ENCODE measurements at places on chromosomes 5 and 9.

DNA sequence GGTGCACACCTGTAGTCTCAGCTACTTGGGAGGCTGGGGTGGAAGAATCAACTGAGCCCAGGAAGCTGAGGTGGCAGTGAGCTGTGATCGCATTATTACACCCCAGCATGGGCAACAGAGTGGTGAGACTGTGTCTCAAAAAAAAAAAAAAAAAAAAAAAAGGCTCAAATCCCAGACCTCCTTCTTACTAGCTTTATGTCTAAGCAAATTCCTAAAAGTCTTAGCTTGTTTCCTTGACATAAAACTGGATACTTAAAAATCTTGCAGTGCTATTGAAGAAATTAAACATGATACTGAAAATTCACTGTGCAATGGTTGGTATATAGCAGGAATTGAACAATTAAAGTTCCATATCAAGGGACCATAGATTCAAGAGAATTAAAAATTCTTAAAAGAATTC lies 45.0 kb downstream of the PCDHGC5 start:
- no peak for DNase-seq

DNA sequence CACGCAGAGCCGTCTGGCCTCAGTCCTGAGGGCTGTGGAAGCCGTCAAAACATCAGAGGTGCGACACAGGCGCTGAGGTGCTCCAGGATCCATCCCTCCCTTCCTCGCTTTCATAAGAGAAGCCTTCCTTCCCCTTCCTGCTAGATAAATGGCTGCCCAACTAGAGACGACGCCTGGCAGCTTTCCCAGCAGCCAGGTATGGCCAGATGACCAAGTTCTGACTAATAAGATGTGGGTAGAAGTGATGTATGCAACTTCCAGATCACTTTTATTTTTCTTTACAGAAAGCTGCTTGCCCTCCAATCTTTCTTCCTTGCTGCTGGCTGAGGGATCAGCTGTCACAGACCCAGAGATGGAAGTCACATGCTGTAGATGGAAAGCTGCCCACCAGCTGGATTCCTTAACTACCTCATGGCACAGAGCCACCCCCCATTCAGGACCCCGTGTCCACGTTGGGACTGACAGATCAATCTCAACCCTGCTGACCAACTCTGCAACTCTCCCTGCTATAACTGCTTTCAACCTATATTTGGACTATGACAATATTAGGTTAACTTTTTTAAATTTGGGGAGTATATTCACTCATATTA lies 8.8 kb downstream of the MAPK9 start:
- DNase-seq, result no peak

GRCh38 chr5:145699846-145700245 lies 135.3 kb downstream of the PRELID2 start:
- DNase-seq, result no peak

DNA sequence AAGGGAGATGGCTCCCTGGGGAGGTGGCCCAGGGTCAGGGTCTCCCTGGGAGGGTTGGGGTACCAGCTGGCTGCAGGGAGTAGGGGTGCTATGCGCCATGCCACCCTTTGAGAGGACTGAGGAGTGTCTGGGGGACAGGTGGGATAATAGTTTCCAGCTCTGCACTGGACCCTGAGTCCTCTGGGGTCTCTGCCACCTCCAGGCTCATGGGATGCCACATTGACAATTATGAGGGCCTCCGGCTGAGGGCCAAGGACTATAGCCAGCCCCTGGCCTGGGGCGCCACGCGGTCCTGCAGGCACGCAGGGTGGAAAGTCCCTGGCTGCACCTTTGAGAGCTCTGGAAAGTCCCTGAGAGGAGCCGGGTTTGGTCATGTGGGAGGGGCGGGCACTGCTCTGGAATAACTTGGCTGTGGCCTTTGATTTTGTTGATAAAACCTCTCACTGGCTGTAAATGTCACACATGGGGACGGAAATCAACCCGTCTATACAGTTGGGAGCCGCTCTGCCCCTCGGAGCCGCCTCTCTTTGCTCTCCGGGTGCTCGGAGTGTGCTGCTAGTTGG lies 16.0 kb downstream of the TRAF2 start:
- DNase-seq, result peak; percentile 85

- no peak for DNase-seq
Measured at GRCh38 chr5:79576606-79577289, 35.5 kb upstream of the TENT2 start.

DNA sequence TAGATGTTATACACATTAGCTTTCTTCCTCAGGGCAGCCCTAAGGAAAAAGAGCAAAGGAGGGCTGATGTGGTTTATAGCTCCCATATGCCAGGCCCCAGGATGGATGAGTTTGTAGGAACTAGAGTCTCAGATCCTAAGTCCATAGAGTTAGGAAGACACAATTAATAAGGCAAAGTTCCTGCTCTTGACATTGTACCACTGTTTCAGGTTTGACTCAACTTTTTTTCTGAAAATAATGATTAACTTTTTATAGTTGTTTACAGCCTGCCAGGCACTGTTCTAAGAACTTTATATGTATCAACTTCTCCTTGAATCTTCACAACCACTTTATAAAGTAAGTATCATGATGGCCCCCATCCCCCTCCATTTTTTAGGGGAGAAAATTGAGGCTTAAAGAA lies 339.5 kb downstream of the PDE4D start:
- DNase-seq, result no peak

- DNase-seq, result peak; percentile 38
Measured at GRCh38 chr5:132272311-132273210, 15.1 kb downstream of the PDLIM4 start.

GRCh38 chr9:122191584-122191983 lies 31.9 kb downstream of the MORN5 start:
- no peak for DNase-seq

DNA sequence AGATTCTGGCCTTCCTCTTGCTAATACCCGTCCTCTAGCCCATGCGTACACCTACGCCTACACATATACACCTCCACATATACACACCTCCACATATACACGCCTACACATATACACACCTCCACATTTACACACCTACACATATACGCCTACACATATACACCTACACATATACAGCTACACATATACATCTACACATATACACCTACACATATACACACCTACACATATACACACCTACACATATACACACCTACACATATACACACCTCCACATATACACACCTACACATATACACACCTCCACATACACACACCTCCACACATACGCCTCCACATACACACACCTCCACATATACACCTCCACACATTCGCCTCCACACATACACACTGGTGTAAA lies 27.2 kb downstream of the AK3 start:
- DNase-seq, result no peak

DNA sequence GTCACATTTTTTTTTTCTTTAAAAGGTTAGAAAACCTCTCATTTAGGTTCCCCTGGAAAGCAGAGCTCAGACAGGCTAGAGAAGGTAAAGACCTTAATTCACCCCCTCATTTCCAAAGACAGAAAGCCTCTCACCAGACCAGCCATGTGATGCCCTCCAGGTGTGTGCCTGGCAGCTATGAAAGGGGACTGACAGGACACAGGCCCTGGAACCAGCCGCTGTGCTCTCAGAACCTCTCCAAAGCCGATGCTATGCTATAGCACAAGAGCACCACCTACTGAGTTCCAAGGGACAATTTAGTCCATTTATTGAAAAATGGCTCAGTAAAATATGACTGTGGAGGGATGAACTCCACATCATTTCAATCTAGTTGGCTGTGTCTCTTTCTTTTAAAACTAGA lies 48.8 kb downstream of the FANCC start:
- no peak for DNase-seq

GRCh38 chr5:17216974-17217492 lies 398 bp upstream of the BASP1 start:
- no peak for DNase-seq

DNA sequence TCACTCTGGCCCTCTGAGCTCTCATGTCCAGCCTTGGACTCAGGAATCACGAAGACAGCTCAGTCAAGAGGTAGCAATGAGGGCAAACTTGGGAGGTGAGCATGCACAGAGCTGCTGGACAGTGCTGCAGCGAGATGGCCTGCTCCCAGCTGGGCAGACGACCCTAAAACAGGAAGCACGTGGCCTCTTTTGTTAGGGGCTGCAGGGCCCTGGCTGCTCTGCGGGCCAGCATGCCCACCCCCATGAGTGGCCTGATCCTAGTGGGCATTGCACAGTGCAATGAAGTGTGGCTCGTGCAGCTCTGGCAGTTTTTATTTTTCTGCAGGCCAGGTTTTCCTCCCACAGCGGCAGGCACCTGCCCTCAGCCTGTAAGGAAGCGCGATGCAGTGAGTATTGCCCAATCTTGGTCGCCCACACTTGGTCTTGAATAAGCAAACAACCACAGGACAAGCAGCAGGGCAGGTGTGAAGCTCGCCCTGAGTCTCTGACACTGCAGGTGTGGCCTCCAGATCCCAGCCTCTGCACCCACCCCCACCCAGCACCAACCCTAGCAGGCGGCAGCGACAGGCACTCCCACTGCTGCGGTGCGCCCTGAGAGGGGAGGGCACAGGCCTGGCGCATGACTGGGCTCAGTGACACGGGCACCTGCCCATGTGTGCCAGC lies 60.8 kb downstream of the SEMA4D start:
- no peak for DNase-seq

DNA sequence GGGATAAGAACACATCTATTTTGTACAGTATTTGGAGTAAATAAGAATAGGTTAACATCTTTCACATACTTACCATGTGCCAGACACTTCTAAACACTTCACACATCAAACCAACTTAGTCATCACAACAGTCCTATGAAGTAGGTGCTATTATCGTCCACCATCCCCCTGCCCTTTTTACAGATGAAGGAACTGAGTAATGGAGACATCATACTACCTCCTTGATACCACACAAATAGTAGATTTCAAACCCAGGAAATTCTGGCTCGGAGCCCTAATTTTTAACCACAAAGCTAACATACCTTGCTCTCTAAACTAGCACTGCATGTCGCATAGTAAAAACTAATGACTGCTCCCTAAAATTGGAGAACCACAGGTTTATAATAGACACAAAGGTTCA lies 4.2 kb upstream of the ZNF366 start:
- DNase-seq, result no peak

DNA sequence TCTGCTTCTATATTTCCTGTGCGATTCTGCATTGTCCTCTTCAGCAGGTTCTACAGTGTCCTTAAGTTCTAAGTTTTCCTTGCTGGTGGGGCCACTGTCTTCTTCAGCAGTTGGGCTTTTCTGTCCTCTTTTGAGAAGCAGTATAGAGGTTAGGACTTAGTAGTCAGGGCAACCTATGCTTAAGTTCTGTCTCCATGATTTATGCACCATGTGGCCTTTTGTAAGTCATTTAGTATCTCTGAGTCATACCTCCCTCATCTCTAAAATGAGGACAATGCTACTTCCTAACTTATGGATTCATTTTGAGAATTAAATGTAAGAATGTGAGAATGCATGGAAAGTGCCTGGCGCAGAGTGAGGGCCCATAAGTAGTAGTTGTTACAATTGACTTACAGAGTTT lies 46.8 kb downstream of the GRIN3A start:
- DNase-seq, result no peak

- DNase-seq, result no peak
Measured at GRCh38 chr5:73061593-73061992, 58.8 kb upstream of the TMEM171 start.

GRCh38 chr5:140565024-140565779 lies 574 bp downstream of the SLC35A4 start:
- no peak for DNase-seq

DNA sequence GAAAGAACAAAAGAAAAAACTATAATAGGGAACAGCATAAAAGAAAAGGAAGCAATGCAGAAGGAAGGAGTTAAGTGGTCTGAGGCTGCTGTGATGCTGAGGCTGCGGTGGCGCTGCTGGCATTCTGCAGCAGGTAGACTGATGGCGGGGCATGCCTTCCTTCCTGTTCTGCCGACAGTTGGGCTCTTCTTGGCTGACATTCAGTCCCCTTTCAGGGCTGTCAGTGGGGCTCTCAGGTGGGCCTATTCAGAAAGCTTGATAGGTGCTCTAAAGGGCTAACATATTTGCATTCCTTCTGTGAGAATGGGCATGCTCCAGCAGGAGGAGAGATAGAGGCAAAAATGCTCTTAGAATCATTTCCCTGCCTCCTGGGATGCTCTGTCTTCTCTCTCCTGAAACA lies 5.1 kb upstream of the CLINT1 start:
- no peak for DNase-seq

DNA sequence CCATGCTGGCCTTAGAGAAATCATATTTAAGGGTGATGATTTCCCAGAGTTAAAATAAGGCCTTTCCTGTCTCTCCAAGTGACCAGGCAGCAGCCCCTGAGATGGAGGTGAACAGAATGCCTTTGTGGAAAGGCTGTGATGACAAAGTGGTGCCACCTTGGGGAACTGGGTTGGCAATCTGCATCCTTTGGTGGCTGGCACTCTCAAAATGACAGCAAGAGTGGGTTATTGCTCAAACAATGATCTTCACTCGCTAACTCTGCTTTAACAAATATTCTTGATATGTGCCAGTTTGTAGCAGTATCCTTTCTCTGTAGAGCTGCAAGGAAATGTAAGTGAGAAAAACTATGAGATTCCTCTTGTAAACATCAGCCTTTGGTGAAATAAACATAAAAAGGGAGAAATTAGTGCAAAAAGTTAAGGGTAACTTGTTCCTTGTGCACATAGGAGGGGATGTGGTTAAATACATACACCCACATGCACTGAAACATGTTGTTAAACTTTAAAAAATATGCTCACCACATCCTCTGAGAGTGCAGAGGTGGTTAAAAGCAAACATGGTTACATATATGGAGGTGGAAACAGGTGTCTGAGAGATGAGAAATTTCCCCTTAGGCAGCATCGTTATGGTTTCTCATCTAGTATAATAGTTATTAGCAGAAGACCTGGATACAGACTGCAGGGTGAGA lies 373.4 kb upstream of the CTNND2 start:
- DNase-seq, result no peak

DNA sequence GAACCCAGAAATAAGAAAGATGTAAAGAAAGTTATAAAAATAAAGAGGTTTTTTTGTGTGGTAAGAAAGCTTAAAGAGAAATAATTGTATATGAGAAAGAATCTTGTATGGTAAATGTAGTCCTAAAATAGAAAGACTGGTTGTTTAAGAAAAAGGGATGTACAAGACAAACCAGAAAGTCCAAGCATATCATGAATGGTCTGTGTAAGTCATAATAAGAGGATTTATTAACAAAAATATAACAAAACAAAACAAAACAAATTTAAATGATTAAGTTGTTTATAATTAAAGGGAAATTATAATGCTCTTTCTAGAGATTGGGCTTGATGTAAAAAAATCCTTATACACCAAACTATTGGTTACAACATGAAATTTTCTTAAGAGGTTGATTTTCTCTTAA lies 590.4 kb upstream of the PTGER4 start:
- DNase-seq, result no peak

DNA sequence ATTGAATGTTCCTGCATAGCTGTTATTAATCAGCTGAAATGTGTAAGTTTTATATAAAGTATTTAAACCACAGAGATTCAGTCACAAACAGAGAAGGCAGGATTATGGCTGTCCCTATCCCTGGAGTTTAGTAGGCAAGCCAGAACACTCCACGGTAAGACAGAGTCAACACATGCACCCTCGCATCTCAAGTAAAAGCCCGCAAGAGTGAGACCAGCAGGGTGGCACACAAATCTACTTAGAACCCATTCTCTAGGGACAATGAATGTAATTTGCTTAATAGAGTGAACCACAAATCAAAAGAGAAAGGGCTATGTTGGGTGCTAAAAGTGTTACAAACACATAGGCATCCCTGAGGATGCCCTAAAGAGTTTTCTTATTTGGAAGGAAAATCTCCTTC lies 35.1 kb downstream of the LPAR1 start:
- no peak for DNase-seq

- DNase-seq, result no peak
Measured at GRCh38 chr9:107483666-107484065, 5.9 kb downstream of the KLF4 start.
